ENCODE measurements at places on chromosomes 7 and 10.

DNA sequence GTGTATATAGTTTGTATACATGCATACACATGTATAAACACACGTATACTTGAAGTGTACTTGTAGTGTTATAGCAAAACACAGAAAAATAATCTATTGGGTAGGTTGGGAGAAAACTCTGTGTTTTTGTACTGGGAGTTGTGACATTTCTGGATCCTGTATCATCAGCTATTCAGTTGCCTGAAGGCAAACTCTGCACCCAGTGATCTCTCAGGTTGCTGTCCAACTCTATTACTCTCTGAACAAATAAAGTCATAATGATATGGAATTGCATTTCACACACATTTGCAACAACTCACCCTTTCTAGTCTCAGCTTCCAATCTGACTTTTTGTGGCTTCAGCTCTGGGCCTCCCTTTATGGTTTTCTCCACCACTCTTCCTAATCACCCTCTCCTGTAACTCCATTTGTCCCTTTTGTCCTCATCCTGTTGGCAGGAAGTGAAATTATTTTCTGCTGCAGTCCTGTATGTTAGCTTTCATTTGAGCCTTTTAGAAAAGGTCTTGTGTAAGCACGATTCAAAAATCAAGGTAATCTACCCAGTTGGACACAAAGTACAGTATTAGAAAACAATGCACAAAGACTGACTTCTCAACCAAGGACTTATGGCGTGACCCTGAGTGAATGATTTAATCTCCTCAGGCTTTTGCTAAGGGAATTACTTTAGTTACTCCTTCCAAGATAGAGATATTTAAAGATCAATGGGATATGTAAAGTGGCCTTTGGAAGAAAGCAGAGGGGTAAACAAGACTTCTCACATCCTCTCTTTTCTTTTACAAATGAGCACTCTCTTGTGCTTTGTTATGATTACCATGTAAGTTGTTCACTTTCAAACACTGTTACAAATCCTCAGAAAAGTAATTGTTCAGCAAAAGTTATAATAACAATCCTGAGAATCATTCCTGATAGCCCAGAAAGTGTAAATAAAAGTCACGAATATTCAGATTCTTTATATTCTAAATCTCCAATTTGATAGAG, 249.1 kb downstream of the KCND2 start:
- no peak for DNase-seq

GRCh38 chr10:62048919-62049623, 147.6 kb downstream of the ARID5B start:
- peak; percentile 15 for DNase-seq

DNA sequence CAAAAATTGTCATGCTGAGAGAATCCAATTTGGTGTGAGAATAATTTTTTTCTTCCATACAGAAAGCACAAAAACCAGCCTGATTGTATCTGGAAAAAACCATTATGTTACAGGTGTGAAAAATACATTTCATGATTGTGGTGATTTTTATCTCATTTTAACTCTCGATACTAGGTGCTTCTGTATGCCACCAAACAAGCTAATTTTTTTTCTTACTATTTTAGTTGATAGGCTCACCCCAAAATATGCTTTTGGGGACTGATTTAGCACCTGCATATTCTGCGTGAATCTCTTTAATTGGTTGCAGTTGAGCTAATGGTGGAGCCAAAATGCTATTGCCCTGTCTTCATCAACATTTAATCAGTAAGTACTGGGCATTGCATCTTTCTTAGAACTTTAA, 1.9 kb downstream of the DMTF1 start:
- DNase-seq = no peak

- no peak for DNase-seq
Measured at GRCh38 chr7:126720232-126720631, 532.5 kb downstream of the GRM8 start.

DNA sequence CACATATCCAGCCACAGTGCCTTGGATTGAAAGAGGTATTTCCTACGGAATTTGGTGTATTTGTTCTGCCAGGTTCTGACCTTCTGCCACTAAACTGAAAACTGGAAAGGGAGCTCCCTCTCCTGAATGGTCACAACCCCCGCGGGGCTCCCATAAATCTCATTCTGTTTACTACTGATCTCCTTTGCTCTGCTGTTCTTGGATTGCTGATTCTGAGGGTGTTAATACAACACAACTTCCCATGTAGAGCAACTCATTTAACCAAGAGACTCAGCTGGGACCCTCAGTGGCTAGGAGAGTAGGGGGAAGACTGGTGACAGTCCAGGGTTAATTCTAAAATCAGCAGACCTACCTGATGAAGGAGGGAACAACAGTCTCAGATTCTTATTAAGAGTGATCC, 662.9 kb downstream of the INHBA start:
- DNase-seq = no peak

GRCh38 chr10:17335065-17335464, 107.0 kb downstream of the VIM start:
- DNase-seq = no peak

DNA sequence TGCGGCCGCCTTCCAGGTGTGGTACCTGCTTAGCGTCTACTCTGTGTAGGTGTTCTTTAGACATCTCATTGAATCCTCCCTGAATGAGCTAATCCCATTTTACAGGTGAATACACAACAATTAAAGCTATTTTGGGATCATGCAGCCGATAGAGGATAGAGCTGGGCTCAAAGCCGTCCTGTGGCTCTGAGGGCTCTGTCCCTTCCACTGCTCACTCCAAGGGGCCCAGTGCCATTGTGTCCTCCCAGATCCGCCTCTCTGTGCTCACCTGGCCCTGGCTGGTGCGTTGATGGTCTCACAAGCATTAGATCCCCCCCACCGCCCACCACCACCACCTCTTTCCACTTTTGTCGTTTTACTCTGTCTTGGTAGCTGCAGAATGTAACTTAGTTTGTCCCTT, 13.1 kb downstream of the NPTX2 start:
- no peak for DNase-seq

DNA sequence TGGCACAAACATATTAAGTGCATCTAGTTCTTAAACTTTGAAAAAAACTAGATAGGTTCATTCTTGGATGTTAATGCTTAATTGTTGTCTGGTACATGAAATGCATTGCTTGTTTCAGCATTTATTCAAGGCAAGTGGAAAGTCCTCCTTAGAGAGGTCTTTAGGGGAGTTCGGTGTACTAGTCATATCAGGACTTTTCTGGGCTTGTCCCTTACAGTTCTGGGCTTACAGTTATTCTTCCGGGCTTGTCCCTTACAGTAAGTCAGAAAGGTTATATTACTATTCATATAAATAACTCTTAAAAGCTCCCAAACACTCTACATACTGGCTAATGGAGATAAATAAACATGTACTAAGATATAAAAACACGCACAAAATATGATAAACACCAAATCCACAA, 61.6 kb upstream of the MRLN start:
- no peak for DNase-seq

DNA sequence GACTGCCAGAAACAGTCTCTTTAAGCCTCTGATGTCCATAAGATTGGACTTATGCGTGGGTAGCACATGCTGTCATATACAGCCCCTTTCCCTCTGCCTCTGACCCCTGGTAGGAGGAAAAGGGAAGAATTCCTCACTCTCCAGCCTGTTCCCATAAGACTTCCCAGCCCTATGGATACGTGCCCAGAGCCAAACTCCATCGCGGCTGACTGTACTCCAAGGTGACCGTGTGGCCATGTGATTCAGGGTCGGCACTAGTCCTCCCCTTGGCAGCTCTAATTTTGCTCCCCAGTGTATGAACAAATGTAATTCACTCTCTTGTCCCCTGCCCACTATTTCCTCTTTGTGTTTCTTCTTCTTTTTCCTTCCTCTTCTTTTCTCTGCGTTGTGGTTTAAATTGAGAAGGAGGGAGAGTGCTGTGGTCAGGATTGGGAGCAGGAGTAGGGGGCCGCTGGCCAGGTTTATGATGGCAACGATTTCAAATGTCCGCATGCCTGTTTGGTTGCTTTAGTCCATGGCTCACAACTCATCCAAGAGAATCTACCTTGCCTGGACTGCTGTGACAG, 43.8 kb downstream of the PRLHR start:
- no peak for DNase-seq

- DNase-seq = no peak
Measured at GRCh38 chr7:114886241-114886640, 35.7 kb upstream of the MDFIC start.

DNA sequence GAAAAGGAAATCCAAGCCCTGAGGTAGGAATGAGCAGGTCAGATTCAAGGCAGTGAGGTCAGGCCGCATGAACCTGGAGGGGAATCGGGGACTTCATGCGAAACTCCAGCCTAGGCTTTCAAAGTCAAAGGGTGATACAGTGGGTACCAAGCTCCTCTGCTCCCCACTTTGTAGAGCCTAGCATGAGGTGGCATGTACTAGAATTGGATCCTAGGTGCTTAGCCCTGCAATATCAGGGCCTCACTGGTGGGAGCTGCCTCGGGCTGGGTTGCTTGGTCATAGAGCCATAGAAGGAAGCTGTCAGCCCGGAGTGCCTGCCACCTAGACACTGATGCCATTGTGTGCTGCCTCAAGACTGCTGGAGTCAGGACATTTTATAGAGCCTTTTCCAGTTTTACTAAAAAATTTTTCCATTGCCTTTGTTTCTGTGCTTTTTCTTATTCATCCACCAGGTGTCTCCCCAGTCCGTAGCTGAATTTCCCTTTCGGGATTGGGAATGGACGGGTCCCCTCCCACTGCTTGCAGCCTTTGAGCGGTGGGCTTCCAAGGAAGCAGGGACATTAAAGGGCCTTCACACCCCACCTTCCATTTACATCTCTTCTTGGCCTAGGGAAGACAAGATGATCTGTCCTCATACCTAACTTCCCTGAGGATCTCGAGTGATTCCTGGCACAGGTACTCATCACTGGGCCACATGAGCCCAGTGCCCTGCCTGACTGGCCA, 5.5 kb upstream of the LZTS2 start:
- peak; percentile 60 for DNase-seq

DNA sequence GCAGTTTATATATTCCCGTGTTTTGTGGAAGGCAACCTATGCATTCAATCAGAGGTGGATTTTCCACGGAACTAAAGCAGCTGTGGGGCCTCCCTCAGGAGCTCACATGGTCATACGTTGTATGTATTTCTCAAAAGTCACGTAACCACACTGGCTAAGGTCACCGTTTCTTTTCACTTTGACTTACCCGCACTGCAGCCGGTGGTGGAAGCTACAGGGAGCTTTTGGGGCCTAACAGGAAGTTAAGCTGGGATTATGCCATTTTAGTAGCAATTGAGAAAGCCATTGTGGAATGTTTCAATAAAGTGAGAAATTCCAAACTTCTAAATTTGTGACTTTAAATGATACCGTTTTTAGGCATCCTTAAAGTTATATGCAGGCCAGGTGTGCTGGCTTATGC, 111.2 kb upstream of the KLF6 start:
- DNase-seq = no peak

DNA sequence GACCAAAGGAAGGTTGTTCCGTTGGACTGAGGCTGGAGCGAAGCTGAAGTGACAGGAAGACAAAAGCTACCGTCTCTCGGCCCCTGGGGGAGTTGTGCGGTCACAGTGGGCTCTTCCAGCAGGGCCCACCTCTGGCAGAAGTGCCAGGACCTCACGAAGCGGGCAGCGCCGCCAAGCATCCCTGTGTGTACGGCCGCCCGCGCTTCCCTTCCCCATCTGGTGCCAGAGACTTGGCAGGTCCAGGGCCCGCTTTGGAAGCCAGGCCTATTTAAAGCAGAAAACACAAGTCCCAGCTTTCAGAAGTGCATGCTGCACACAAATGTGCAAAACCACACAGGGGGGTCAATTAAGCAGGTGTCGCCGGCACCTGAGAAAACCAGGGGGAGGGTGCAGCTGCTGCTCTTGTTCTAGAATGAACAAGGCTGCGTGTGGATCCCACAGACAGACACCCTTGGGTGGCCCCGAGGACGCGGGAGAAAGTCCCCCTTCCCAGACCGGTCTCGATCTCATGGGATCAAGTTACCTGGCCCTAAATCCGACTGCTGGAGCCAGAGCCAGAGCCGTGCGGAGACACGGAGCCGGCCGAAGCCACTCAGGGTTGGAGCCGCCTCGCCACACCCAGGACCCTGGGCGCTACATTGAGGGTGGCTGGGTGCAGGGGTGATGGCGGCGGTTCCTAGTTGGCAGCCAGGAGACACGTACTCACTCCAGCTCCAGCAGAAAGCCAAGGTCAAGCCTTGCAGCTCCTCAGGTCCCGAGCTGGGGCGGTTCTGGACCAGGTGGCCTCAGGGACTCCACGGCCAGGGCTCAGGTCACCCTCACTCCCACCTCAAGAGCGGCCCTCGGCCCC, 51.8 kb upstream of the PPP2R2D start:
- DNase-seq = no peak

DNA sequence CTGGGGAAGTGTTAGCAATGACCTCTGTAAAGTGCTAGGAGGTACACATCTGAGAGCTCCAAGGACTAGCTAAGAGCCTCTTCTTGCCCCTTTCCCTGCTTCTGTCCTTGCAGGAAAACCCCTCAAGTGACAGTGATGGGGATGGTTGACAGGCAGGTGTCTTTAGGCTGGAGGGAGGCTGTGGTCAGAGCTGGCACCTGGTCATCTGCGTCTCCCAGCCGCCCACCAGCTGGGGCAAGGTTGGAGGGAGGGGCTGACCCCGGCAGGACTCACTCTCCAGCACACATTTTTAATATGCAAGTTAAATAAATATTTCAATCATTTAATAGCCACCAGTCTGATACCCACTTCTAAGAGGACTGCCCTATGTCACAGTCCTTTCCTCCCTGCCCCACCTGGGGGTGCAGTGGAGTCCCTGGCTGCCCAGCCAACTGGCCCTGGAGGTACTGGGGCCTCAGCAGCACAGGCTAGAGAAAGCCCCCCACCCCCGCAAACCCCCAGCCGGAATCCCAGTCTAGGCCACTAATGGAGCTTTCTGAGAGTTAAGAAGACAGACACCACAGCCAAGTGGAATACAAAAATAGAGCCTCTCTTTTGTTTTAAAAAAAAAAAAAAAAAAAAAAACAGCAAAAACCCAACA, 6.3 kb downstream of the FGF8 start:
- DNase-seq = no peak

- no peak for DNase-seq
Measured at GRCh38 chr7:77667459-77668086, 28.7 kb upstream of the RSBN1L start.

GRCh38 chr10:17227367-17228090, 512 bp upstream of the VIM start:
- no peak for DNase-seq

- no peak for DNase-seq
Measured at GRCh38 chr7:65004575-65004974, 1.9 kb downstream of the ERV3-1 start.

GRCh38 chr10:7338469-7338868, 72.4 kb downstream of the SFMBT2 start:
- DNase-seq = no peak

All from cerebellum (tissue), 4 donors.